ENCODE measurements at places on chromosomes 16 and 17.

- DNase-seq: no peak
These were observed 85.8 kb downstream of the HIC1 start for GRCh38 chr17:2140683-2141082.

- DNase-seq: no peak
These were observed 22.1 kb upstream of the PITPNM3 start for GRCh38 chr17:6578491-6578890.

- DNase-seq: no peak
These were observed 9.1 kb upstream of the ANKFN1 start for GRCh38 chr17:56144223-56144622.

- DNase-seq: no peak
These were observed 13.4 kb downstream of the FBF1 start for GRCh38 chr17:75927286-75927922.

DNA sequence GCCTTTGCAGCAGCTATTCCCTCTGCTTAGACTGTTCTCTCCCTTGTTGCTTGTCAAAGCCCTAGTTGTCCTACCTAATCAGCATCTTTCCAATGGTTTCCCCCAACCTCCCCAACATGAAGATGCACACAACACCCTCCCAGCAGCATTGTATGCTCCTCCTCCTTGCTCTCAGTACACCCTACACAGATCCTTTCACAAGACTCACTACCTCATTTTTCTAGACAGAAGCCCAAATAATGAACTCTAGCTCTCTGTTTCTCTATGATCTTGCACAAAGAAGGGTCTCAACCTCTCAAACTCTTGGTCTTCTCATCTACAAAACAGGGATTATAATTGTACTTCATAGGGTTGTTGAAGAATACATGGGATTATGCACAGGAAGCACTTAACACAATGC, 19.4 kb downstream of the PSME3IP1 start:
- DNase-seq: no peak

DNA sequence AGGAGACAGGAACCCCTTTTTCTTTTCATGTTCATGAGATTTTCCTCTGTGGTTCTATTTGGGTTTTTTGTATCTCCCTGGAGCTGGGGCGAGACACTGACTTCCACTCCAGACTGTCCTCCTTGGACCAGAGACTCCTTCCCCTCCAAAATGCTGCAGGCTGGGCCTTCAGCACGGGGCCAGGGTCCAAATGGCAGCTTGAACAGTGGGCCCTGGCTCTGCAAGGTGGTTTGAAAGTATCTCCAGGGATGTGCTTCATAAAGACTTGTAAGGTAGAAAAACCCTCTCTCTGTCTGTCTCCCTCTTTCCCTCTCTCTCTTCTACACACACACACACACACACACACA, 236.1 kb downstream of the ZNF423 start:
- no peak for DNase-seq

- DNase-seq: no peak
These were observed 108.0 kb upstream of the DNAH9 start for GRCh38 chr17:11490171-11490755.

DNA sequence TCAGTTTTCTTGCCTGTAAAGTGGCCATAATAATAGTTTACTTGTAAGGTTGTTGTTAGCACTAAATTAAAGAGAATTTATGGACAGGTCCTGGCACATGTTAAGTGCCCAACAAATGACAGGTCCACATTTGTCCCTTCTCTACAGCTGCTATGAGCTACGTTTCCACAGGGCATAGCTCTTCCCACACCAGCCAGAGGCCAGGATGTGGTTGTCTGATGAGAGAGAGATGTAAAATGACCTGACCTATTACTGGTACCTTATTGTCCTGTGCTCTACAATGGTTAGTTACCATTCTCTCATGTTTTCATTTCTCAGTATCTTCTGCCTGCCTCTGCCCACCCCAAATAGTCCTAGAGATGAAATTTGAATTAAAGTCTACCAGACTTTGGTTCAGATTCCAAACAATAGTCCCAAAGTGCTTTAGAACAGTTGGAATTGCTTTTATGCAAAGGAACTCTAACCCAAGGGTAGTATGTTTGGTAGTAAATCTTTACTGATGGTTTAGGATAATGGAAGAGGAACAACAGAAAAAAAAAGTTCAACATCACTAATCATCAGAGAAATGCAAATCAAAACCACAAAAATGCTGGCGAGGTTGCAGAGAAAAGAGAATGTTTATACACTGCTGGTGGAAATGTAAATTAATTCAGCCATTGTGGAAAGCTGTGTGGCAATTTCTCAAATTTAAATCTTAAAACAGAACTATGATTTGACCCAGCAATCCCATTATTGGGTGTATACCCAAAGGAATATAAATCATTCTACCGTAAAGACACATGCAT, 57.1 kb upstream of the ANKFN1 start:
- DNase-seq: peak; percentile 77

DNA sequence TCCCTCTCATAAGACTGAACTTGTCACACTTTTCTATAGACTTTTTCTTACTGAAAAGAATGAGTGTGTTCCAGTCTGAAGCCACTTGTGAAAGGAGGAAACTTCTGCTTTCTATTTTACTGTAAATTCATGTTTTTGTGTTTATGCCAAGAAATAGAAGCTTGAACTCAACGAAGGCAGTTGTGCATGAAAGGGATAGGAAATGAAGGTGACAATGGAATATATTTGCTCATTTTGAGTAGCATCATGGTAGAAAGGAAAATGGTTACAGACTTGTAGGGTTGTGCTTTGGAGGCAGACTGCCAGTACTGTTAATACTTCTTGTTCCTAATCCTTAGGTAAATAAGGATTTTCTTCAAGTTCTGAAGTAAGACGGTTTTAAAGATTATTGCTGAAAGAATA, 8.1 kb downstream of the CLTC start:
- no peak for DNase-seq

GRCh38 chr16:10600782-10601443, 20.5 kb upstream of the EMP2 start:
- DNase-seq: peak; percentile 62

GRCh38 chr16:69396187-69397061, 10.6 kb upstream of the TERF2 start:
- peak; percentile 95 for DNase-seq

DNA sequence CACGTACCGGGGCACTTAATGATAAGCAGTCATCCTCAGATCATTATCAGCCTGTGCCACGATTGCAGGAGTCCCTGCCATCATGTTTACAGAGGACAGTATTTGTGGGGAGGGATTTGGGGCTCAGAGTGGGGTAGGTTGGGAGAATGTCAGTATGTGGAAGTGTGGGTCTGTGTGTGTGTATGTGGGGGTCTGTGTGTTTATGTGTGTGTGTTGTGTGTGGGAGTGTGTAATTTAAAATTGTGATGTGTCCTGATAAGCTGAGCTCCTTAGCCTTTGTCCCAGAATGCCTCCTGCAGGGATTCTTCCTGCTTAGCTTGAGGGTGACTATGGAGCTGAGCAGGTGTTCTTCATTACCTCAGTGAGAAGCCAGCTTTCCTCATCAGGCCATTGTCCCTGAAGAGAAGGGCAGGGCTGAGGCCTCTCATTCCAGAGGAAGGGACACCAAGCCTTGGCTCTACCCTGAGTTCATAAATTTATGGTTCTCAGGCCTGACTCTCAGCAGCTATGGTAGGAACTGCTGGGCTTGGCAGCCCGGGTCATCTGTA, 13.5 kb upstream of the EFCAB13 start:
- no peak for DNase-seq

- no peak for DNase-seq
These were observed 2.9 kb downstream of the HEXIM1 start for GRCh38 chr17:45150911-45151809.

- DNase-seq: peak; percentile 24
These were observed 9.3 kb upstream of the ZC3H18 start for GRCh38 chr16:88560714-88561484.

Data from fibroblast of skin of right quadriceps (primary cell).